Cardiac septum (tissue), 1 donor: ENCODE measurements at places on chromosomes 13 and 19. TPM values are rescaled to one million over a fixed set of nuclear protein-coding genes. Genes with fewer than 3 reads are reported as not detected.

- DNase-seq: no peak
Measured at GRCh38 chr13:100515410-100515800, 73.2 kb downstream of the GGACT start.

GRCh38 chr13:46622630-46623256 lies 69.8 kb downstream of the LRCH1 start:
- DNase-seq: no peak

DNA sequence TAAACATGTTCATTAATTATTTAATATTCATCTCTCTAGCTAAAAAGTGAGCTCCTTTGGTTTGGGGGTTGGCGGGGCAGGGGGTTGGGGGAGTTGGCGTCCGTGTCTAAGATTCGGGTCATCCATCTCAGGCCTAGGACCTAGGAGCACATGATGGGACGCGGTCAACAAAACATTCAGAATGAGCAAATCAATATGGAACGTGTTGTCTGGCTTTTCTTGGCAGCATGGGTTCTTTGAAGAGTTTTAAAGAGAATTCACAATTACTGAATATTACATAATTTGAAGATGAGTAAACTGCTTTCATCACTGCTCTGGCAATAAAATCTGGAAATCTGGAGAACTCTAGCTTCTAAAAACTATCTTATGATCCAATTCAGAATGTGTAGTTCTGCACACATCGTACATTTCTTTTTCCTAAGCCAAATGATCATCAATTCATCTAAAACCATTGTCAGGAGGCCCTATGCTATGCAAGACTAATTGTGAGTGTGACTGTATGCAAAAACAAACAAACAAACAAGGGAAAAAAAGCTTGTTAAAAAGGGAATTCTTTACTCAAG lies 5.4 kb upstream of the ARGLU1 start:
- no peak for DNase-seq

GRCh38 chr13:46874006-46874405 lies 22.8 kb downstream of the HTR2A start:
- no peak for DNase-seq

- no peak for DNase-seq
Measured at GRCh38 chr13:105702441-105702840, 833.0 kb downstream of the EFNB2 start.

GRCh38 chr19:57321751-57322150 lies 1.5 kb downstream of the ZNF543 start:
- no peak for DNase-seq

The HTR2A gene
- total RNA-seq: 0.38 TPM
